ENCODE measurements at places on chromosomes 5 and 9.

- no peak for DNase-seq
Observed at GRCh38 chr9:19018201-19018600, 14.8 kb downstream of the SAXO1 start.

GRCh38 chr9:18921366-18922075 is 111.5 kb downstream of the SAXO1 start:
- no peak for DNase-seq

GRCh38 chr9:108277216-108277615 is 578.6 kb downstream of the ACTL7B start:
- no peak for DNase-seq

DNA sequence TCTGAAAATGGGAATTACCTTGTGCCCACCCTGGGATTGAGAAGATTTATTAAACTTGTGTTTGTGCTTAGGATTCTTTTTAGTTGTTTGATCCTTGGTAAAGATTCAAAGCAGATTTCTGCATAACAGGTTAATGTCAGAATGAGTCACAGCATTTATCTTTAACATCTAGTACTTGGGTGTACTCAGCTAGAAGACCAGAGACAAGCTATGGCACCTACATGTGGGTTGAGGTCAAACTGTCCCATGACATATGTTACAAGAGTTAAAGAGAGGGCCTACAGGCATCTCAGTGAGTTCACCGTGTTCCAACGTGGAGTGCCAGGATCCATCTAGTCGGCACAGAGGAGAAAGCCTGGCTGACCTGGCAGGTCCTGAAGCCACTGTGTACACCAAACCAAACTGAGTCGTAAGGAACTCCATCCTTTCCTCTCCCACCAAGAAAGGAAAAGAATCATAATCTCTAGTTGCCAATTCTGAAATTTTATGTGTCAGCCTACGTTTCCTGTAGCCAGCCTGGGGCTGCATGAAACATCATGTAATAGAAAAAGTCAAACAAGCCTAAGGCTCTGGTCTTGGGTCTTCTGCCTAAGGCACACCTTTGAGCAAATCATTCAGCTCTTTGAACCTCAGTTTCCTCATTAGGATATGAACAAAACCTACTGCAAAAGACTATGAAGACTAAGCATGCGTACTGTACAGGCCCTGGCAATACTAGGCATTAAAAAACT is 73.7 kb downstream of the RCL1 start:
- no peak for DNase-seq

DNA sequence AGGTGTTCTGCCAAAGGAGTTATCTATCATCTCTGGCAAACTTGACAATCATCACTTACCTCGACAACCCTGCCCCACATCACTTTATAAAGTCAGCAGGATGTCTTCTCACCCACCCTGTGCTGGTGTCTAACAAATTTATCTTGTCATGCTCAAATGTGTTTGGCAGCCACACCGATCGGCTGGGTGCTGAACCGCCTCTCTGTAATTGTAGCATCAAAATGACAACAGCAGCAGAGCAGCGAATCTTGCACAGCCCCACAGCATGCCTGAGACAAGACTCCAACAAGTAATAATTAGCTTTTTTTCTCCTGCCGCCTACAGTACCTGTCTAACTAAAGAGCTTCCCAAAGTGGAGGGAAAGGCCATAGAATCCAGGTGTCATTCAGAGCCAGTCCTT is 176.2 kb downstream of the NR3C1 start:
- no peak for DNase-seq

- DNase-seq: no peak
Observed at GRCh38 chr9:103837940-103838339, 256.2 kb upstream of the SMC2 start.

DNA sequence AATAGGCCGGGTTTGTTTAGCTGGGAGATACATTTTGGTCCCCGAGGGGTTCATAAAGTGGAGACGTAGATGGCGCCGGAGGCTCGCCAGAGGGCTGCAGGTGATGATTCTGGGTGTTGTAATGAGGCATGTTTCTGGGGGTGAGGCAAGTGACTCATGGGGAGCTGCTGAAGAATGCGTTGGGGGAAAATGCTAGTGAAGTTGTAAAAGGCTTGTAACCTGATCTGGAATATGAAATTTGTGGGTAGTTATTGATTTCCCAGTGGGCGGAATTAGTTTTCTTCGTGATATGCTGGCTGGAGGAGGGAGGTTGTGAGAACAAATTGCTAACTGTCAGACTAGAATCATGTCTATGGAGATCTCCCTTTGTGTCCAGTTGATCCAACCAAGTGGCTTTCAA is 158.3 kb downstream of the DOCK2 start:
- DNase-seq: no peak

DNA sequence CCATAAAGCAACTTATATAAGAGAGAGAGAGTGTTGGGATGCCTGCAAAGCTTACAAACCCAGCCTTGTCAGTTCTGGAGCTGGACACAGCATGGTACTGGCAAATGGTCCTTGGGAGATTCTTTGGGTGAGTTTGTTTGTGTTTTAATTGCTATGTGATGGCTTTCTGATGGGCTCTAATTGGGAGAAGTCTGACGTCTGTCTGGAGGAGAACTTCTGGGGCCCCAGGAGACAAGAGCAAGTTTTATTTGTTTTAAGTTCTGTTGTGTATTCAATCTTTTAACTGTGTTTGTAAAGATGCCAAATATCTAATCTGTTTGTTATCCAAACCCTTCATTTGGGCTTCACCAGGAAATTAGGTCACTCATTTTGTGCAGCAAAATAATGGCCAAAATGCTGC is 50.3 kb upstream of the AFAP1L1 start:
- no peak for DNase-seq

DNA sequence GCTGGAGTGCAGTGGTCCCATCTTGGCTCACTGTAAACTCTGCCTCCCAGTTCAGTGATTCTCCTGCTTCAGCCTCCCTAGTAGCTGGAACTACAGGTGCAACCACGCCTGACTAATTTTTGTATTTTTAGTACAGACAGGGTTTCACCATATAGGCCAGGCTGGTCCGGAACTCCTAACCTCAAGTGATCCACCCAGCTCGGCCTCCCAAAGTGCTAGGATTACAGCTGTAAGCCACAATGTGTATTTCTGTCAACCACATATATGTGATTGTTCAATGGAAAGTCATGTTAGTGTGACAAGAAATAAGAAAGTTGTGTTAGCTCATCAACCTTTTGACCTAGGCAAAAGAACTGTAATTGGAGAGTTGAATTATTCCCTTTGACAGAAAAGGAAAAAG is 677.1 kb upstream of the CHD1 start:
- no peak for DNase-seq

DNA sequence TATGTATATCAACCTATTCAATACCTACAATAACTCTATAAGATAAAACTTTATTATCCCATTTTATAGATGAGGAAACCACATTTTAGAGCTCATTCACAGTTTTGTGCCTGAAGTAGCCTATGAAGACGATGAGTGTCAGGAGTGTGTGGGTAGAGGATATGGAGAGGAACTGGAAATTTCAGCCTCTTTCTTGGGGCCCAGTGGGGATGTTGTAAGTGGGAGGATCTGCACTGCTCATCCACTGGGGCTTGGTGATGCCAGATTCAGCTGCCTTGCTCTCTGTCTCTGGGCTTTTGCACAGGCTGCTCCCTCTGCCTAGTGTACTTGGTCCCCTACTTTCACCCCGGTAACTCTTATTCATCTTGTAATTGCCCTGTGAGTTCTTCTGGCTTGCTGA is 194.7 kb downstream of the SREK1 start:
- DNase-seq: no peak

GRCh38 chr5:139955053-139955605 is 88.0 kb downstream of the NRG2 start:
- DNase-seq: no peak

GRCh38 chr9:81684635-81685034 is 4.7 kb downstream of the TLE1 start:
- no peak for DNase-seq

GRCh38 chr5:67317603-67318002 is 121.0 kb upstream of the CD180 start:
- DNase-seq: no peak

- no peak for DNase-seq
Observed at GRCh38 chr5:160269017-160269416, 39.7 kb downstream of the FABP6 start.

GRCh38 chr9:97041898-97042297 is 3.0 kb upstream of the CTSV start:
- DNase-seq: no peak

DNA sequence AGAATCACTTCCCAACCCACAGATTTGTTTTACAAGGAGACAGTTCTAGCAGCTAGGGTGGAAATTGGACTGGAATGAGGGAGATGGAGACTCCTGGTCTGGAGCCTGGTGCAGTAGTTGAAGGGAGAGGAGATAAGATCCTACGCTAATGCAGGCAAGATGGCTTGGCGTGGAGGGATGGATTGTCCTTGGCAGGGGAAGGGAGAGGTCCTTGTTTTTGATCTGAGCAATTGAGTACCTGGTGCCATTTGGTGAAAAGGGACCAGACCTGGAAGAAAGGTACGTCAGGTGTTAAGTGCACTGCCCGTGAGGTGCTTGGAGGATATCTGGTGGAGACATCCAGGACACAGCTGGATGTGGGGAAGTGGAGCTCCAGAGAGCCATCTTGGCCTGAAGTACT is 35.7 kb downstream of the ANGPTL2 start:
- DNase-seq: no peak

DNA sequence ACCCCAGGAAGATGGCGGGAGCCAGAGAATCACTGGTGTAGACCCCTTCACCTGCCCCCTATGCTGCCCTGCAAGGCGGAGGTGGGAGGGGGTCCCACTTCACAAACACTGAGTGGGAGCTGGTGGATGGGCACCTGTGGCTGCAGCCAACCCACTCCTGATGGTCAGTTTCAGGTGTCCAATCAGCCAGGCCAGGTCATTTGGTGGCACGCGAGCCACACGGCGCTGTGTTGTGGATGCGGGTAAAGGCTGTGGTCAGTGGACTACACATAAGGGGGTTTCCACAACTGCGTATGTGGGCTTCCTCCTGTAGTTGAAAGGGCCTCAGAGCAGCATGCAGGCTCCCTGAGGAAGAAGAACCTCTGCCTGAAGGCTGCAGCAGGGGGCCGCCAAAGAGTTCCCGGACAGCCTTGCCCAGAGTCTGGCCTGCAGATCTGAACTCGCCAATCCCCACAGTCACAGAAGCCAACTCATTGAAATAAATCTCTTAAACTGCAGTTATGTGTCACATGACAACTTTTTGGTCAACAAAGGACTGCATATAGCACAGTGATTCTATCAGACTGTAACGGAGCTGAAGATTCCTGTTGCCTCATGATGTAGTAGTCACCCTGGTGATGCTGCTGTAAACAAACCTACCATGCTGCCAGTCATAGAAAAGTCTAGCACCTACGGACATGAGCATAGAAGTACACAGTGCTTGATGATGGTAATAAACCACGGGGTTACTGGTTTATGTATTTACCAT is 284.7 kb upstream of the IRX2 start:
- DNase-seq: no peak

DNA sequence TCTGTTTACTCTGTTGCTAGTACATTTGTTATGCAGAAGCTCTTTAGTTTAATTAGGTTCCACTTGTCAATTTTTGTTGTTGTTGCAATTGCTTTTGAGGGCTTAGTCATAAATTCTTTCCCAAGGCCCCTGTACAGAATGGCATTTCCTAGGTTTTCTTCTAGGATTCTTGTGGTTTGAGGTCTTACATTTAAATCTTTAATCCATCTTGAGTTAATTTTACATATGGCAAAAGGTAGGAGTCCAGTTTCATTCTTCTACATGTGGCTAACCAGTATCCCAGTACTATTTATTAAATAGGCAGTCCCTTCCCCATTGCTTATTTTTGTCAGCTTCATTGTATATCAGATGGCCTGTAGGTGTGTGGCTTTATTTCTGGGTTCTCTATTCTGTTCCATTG is 792.4 kb downstream of the PTPRD start:
- DNase-seq: no peak

DNA sequence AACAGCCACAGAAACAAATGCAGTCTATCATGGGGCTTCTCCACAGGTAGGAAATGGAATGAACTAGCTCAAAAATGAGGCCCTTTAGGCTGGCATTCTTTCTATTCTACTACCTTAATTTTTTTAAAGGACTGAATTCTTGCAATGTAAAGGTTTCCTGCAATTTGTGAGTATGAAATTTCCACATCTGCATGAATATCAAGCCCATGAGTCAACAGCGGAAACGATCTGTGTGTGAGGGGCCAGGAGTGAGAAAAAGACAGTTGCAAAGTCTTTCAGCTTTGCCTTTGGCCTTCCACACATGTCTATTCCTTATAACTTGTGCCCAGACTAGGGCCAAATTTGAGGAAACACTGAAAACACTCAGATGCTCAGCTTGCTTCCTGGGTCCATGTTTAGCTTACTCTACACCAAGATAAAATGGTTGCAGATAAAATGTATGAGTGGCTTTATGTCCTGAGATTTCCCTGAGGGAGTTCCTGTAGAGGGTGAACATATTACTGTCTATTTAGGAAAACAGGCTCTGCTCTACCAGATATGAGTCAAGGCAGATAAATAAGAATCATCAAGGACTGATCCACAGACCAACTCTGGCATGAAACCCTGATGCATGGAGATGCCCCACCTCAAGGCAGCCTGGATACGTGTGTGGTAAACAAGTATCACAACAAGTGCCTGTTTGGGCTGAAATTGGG is 46.5 kb downstream of the RETREG1 start:
- no peak for DNase-seq

DNA sequence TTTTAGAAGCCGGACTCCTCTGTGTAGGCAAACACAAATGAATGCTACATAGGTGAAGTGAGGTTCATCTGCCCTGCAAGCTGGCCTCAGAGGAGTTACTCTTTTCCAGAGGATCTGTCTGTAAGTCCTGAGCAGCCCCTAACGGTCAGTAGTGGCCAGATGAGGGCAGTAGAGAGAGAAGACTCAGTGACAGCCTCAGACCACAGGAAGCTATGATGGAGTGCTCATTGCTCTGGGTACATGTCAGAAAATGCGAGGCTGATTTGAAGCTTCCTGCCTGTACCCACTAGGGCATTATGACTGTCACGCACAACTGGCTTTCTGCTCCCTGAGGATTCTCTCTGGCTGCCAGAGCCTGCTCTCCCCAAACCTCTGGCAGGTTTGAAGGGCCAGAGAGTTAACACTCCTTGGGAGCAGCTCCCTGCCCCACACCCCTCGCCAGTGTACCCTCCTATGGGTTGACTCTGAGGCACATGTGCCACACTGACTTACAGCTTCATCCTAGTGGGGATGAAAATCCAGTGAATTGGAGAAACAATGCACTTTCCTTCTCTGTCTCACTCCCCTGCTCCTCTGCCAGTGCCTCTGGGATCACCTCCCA is 141.5 kb downstream of the GABRG2 start:
- no peak for DNase-seq

- DNase-seq: no peak
Observed at GRCh38 chr5:176589039-176589769, 20.8 kb downstream of the GPRIN1 start.

- DNase-seq: no peak
Observed at GRCh38 chr5:68026092-68026885, 189.3 kb upstream of the PIK3R1 start.

Measured in DMS 273 treated with DMSO at 0.1 percent for 48 hours (cell line).